ENCODE measurements at places on chromosomes 3 and 15.
A peak's percentile ranks its signal among the peaks of the same experiment; 100 is the strongest.

DNA sequence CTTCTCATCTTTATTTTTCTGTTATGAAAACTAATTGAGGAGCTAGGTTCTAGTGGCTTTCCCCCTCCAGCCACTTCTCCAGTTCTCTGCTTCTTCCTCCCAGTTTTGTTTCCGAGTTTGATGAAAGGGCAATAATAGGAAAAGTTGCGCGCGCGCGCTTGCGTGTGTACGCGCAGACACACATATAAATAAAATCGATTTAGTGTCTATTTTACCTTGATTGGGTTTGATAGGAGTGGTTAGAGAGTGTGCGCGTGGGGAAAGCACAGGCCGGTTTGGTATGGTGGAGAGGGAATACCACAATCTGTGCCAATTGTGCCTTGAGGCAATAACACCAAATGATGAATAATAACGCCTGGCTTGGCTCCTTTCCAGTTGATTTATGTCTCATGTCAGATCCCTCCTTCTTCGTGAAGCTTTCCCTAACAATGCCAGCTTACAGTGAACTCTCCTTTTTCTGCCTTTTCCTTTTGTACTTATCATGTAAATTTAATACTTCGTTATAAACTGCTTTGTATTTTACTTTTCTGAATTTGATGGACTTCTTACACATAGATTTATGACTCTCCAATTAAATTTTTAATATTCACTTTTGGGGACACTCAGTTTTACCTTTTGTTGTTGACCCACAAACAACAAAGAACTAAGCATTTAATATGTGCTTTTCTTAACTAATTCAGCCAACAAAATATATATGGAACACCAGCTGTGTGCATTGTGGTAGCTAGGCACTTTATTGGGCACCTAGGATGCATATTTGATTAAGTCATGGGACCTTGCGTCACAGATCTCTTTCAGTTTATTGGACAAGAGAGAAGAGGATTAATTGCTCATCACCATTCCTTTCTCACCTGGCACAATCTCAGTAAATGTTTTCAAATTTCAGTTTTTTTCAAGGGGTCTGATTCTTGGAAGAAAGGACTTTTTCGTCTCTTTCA is 1.7 kb downstream of the TIPARP start:
- peak; percentile 67 for DNase-seq

DNA sequence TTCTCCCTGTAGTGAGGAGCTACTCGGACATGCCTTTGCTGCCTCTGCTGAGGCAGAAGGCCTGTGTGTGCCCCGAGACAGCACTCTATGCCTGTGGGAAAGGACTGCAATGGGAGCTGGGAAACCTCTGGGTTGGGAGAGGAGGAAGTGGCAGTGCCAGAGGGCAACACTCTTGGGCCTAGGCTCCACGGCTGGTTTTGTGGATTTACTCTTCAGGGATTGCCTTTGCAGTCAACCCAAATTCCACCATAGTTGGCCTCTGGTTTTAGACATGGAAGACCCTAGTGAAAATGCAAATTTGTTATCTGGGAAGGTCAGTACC is 46.8 kb downstream of the ITGA11 start:
- DNase-seq, result no peak

GRCh38 chr3:51156147-51156546 is 228.9 kb upstream of the MANF start:
- no peak for DNase-seq

DNA sequence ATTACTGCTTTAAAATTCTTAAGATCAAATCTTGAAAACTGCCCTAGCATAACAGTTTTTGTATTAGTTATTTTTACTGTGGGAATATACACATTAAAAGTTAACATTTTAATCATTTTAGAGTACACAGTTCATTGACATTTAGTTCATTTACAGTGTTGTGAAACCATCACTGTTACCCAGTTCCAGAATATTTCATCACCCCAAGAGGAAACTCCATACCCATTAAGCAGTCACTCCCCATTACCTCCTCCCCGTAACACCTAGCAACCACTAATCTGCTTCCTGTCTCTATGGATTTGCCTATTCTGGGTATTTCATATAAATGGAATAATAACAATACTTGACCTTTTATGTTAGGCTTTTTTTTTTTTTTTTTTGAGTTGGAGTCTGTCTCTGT is 164.1 kb upstream of the LRRFIP2 start:
- DNase-seq, result no peak

DNA sequence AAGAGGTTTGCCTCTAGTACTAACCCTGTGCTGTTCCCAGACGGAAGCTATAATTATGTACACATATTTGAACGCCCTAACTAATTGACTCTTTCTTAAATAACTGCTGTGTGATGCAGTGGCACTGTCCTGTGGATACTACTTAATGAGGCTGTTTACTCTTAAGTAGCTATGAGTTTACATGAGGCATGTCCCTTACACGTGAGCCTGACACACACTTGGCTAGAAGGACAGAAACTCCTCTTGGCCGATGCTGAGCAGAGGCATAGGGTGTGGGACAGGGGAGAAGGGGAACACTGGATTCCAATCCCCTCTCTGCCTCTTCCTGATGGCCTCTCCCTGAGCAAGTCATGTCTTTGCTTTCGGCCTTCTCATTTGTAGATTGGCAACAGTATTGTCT is 21.9 kb downstream of the EHD4 start:
- no peak for DNase-seq
